Choroid plexus epithelial cell (primary cell): ENCODE measurements at places on chromosomes 1 and 21.
A peak's percentile ranks its signal among the peaks of the same experiment; 100 is the strongest.

DNA sequence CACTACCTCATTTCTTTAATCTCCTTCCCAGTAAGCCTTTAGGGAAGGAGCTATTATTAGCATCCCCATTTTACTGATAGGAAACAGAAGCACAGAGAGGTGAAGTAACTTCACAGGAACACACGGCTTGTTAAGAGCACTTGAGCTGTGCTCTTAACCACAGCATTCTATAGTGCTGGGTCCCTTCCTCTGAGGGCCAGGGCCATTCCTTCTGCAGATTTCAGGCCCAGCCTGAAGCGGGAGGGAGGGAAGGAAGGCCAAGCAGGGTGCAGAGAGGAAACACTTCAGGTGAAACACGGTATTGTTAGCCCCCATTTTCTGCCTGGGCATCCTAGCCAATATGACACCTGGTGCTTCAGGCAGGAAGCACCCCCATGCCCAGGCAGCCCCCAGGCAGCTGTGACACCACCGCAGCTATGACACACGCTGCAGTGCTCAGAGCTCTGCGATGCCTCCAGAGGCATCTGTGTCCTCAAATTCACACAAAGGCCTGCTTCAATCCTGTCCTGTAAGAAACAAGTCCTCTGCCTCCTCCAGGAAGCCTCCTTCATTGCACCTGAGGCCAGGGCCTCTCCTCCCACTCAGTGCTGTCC lies 4.5 kb upstream of the EXTL1 start:
- DNase-seq: no peak

DNA sequence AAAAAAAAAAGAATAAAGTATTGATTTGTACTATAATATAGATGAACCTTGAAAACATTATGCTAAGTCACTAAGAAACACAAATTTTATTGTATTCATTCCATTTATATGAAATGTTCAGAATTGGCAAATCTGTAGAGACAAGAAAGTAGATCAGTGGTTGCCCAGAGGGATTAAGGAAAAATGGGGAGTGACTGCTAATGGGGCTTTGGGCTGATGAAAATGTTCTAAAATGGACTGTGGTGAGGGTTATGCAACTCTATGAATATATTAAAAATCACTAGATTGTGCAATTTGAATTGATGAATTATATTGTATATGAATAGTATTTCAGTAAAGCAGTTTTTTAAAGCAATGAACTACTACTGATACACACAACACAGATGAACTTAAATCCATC lies 10.0 kb downstream of the GDAP2 start:
- DNase-seq: no peak

DNA sequence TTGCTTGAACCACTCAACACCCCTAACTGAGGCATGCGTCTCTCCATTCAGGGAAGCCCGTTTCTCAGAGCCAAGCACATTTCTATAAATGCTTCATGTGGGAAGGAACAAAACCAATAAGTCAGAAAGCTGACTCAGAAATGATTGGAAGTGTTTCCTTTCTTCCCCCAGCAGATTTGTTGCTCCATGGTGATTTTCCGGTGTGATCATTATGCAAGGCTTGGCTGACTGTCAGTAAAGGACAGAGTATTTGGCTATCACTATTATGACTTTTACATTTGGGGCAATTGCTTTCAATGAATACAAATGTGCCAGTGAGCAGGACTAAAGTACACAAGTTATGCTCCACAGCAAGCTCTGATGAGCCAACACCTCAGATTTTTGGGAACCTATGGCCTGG lies 53.3 kb upstream of the ZC3H11B start:
- DNase-seq: peak; percentile 82

GRCh38 chr1:237011432-237011831 lies 7.2 kb upstream of the MT1HL1 start:
- DNase-seq: peak; percentile 36

GRCh38 chr1:166273618-166274017 lies 106.8 kb upstream of the FAM78B start:
- DNase-seq: no peak

DNA sequence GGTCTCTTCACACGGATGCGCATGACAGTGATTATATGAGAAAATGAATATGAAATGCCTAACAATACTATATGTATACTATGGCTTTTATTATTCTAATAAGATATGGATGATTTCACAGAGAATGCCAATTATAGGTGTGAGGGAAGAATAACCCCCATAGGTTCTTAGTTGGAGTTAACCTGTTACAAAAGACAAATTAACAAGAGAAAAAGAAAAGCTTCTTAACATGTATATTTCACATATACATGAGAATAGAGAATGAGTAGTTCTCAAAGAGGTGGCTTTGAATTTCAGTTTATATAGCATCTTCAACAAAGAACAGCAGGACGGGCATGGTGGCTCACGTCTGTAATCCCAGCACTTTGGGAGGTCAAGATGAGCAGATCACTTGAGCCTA lies 24.0 kb upstream of the DMRTB1 start:
- no peak for DNase-seq

GRCh38 chr1:112937070-112937469 lies 18.9 kb downstream of the SLC16A1 start:
- DNase-seq: peak; percentile 19

DNA sequence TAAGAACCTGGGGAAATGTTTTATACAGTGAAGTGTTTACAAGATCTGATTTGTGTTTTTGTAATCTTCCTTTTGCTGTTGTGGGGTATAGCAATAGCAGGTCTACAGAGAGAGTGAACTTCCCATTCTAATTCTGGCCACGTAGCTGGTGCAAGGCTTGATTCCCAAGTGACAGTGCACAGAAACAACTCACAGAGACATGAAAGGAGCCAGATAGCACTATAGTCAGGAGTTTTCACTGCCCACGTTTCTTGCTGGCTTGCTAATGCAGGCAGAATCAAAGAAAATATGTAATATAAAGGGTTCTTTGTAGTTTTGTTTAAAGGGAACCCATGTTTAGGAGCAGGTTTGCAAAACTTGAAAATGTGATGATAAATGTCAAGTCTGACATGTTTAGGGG lies 170.9 kb upstream of the IVNS1ABP start:
- no peak for DNase-seq

- no peak for DNase-seq
Observed at GRCh38 chr1:190665045-190665444, 187.4 kb upstream of the BRINP3 start.
